ENCODE measurements at places on chromosomes 5 and 9.

GRCh38 chr9:21576331-21577189 lies 94.4 kb upstream of the IFNE start:
- DNase-seq = no peak

DNA sequence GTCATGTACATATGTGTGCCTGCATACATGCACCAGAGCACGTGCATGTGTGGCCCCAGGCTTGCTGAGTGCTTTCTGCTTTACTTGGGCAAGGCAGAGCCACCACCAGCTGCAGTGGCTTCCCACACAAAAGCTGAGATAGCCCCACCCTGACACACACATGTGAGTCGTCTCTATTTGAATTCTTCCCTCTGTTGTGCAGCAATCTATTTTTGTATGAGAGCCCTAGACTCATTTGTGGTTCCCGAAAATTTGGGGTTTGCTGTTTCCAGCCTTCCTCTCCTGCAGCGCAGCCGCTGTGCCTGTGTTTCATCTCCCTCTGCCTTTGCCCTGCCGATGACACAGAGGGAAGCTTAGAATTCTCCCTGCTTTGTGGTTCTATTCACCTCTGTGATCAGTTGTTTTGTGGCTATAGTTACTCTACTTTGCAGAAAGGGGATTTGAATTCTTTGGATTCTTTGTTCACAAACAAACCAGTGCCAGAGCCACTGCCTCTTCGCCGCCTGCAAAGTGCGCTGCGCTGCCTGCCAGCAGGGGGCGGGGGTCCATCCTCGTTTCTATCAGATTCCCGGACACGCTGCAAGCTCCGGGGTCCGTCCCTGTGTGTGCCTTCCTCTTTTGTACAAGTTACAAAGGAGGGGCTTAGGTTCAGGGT lies 95.8 kb upstream of the DAP start:
- DNase-seq = no peak

DNA sequence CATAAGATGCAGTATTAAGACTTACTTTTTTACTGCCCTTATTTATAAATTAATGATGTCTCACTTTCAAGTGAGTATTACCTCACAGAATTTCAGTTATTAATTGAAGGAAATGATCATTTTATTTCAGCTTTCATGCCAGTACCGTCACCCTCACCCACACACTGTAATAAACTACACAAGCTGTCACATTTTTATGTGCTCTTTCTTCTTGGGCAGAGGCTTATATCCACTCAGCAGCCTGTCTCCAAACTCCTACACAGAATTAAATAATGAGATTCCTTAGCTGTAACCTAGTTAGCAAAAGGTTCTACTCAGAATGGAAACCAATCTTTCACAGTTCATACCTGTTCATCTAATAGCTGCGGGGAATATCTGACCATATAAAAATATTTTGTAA lies 1915.8 kb upstream of the CDH6 start:
- no peak for DNase-seq

DNA sequence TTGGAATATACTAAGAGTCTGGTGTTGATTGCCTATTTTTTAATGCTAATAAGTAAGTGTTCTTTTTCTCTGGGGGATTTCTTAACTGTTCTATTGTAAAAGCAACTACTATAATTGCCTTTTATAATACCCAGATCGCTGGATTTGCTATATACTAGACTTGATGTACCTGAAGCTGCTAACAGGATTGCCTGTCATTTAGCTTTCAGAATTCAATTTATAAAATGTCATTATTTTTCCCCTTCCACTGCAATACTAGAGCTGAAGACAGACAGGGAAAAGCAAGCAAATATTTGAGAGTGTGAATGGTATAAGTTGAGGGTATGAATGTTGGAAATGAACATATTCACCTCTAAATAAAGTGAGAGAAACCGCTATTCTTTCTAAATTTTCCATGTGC lies 115.5 kb downstream of the SH3GL2 start:
- DNase-seq = no peak

- no peak for DNase-seq
These were observed 8.8 kb upstream of the BOD1 start for GRCh38 chr5:173625261-173625660.

GRCh38 chr9:122239722-122240121 lies 11.0 kb upstream of the LHX6 start:
- no peak for DNase-seq

GRCh38 chr9:32644698-32645097 lies 9.2 kb upstream of the TAF1L start:
- DNase-seq = no peak

- DNase-seq = no peak
These were observed 2.9 kb upstream of the LURAP1L start for GRCh38 chr9:12771891-12772290.

- DNase-seq = no peak
These were observed 76.7 kb downstream of the GRAMD2B start for GRCh38 chr5:126499853-126500342.

DNA sequence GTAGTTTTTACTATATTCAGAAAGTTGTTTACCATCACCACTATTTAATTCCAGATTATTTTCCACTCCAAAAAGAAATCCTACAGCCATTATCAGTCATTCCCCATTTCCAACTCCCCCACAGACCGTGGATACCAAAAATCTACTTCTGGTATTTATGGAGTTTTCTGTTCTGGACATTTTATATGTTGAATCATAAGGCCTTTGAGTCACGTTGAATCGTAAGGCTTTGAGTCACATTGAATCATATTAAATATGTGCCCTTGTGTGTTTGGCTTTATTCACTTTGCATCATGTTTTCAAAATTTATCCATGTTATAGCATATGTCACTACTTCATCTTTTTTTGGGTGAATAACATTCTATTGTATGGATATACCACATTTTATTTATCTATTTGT lies 454.1 kb upstream of the NUDT12 start:
- DNase-seq = no peak

DNA sequence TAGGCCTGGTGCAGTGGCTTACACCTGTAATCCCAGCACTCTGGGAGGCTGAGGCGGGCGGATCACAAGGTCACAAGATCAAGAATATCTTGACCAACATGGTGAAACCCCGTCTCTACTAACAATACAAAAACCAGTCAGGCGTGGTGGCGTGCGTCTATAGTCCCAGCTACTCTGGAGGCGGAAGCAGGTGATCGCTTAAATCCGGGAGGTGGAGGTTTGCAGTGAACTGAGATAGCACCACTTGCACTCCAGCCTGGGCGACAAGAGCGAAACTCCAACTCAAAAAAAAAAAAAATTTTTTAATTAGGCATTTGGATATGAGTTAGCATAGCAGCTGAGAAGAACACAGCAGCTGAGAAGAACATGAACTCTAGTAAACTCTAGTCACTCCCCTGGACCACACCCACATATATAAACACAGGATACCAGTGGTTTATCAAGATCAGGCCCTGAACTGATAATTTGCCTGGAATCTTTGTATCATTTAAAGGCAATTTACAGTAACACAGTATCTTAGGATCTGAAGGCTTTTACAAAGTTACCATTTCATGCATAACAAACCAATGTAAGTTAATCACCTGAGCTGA lies 4.6 kb upstream of the UGCG start:
- no peak for DNase-seq

DNA sequence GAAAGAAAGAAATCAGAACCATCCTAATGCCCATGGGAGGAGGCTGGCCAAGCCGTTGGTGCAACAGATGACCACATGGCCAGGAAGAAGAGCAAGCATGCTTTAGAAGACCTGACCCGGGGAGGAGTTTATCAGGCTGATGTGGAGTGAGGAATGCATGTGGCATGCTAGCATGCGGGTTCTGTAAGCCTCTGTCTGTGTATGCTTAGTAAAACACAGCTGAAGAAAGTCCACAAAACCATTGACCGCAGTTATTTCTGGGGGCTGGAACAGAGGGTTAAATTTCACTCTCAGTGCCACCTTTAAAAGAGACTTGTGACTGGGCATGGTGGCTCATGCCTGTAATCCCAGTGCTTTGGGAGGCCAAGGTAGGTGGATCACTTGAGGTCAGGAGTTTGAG lies 19.1 kb downstream of the GFI1B start:
- DNase-seq = no peak

DNA sequence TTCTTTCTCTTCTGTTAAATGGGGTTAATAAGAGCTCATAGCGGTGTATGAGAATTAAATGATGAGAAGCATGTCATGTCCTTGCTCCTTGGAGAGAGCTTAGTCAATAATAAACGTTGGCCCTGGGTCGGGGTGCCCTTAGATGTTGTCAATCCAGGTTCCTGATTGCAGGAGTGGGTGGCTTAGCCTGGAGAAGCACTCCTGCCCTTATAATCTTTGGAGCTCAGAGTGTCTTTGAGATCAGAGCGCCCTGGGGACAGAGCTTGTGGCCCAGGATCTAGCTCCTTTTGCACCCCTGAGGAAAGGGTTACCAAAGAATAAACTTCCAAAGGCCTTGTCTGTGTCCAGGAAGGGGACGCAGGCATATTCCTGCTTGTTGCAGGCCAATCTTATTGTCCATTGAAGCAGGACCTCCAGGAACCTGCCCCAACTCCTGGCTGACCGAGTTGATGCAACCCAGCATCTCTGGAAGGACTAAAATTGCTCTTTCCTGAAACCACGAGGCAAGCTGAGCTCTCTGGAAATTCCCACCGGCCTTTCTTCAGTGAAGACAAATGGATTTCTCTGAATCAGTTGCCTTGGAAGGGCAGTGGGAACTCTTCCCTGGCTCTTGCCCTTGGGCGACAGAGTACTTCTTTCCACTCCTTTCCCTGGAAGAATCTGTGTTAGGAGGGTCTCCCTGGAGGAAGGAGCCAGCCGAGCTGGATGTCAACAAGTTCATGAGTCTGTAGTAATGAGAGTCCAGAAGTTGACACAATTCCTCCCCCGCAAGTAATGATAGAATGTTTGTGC lies 6.4 kb upstream of the AMBP start:
- no peak for DNase-seq

GRCh38 chr9:91433180-91433579 lies 9.5 kb upstream of the NFIL3 start:
- no peak for DNase-seq

DNA sequence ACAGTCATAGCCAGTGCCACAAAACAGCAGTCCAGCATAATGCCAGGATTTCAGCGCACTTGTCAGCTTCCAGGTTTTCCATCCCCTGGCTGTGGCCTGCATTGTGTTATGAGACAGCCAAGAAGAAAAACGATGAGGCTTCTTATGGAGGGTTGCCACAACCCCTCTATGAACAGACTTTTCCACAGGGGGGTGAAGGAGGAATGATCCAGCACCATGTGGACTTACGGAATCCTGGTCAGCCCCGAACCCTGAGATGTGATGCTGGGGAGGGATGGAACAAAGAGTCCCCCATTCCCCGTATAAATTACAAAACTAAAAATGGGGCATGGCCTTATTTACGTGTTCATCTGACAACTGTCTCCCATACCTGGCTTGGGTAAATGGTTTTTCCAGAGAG lies 32.6 kb downstream of the FAXDC2 start:
- DNase-seq = no peak

GRCh38 chr9:123372766-123373446 lies 16.9 kb downstream of the CRB2 start:
- no peak for DNase-seq

DNA sequence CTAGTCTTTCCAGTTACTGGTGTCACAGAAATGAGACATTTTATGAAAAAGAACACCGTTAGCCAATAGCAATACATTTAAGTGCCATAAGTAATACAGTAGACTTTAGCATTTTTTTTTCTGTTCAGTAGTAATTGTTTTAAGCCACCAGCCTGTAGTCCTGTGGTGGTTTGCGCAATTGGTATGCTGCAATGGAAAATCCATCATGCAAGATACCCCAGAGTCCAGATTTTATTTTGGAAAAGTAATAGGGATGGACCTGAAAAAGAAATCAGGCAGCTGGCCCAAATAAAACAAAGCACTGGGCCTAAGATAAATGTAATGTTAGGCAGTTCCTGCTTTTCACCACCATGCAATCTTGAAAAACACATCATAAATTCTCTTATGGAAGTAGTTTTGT lies 94.6 kb upstream of the RASGRF2 start:
- no peak for DNase-seq

DNA sequence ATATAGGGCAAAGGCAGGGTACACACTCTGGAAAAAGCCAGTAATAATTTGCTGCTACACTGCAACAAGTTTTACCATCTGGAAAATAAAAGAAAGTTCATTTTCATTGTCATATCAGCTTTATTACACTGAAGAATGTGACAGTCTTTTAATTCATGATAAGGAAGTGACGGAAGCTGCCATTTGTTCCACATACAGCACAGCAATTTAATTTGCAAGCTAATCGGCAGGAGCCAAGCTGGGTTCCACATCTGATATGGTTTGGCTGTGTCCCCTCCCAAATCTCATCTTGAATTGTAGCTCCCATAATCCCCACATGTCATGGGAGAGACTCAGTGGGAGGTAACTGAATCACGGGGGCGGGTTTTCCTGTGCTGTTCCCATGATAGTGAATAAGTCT lies 16.5 kb downstream of the PRELID2 start:
- DNase-seq = no peak

GRCh38 chr9:89215342-89215741 lies 36.7 kb upstream of the SHC3 start:
- no peak for DNase-seq

DNA sequence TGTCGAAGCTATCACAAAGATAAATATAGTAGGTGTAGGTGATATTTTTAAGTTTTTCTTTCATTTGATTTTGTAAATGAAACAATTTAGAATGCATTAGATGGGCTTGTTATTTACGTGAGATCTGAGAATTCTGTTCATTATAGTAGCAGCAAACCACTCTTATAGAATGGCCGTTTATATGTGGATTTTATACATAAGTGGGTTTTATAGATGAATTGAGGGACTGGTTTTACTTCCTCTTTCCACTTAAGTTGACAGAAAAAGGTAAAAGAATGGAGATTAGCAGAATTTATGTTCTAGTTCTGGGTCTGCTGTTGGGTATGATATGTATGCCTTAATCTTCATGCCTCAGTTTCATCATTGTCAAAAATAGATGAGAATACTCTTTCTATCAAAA lies 5.6 kb downstream of the RMI1 start:
- no peak for DNase-seq

GRCh38 chr9:112249277-112249676 lies 74.2 kb upstream of the SUSD1 start:
- DNase-seq = no peak

DNA sequence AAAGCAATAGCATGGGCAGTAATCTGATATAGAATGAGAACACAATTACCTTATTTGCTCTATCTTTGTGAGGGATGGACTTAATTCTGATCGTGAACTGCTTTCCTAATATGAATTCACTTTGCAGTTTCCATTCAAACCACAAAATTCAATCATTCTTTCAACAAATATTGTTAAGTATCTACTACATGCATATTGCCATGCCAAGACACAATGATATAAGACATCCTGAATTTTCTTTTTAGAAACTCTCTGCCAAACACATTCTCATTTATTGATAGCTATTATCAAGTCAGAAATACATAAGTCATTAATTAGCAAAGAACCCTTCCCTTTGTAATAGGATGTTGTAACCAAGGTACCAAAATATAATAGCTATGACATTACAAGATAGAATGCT lies 121.6 kb upstream of the TARS1 start:
- no peak for DNase-seq

DNA sequence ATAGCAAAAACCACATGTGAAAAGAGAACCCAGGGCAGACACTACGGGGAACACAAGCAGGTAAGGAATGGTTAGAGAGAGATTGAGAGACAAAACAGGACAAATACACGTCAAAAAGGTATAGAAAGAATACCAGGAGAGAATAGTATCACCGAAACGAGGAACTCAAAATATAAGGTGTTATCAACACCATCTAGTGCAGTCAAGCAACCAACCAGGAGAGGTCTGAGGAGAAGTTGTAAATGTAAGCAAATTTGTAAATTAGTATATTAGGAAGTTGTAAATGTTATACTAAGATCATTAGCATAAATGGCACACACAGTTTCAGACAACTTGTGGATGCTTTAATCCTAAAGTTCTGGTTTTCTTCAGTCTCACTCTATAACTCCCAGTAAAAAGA lies 355.5 kb downstream of the EBF1 start:
- no peak for DNase-seq

- DNase-seq = no peak
These were observed 153.0 kb upstream of the FTMT start for GRCh38 chr5:121698690-121699089.
